ENCODE measurements at places on chromosomes 7 and 10.

GRCh38 chr10:49605216-49605938, 4.7 kb upstream of the SLC18A3 start:
- DNase-seq, result no peak

DNA sequence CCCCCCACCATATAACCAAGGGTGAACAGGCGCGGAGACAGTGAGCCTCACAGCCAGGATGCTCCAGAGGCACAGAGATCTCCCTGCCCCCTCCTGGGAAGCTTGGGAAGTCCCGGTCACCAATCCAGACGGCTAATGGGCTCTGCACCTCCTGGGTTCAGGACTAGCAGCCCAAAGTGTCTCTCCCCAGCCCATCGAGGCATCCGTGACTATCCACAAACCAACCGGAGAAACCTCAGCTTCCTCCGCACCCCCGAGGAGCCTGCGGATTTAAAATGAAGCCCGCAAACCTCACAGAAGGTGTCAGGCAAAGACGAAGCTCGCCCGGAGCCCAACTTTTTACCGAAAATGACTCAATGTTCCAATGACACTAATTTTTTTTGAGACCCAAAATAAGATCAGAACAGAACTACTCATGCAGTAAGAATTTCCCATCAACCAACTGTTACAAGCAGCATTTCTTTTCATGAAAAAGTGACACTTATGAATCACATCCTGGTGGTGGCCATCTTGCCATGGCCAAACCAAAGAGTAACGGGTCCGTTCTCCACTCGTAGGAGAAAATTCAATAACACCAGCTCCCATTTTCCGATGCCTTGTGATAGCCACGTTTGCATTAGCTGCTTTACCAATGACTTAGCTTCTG, 6.0 kb downstream of the PDGFA start:
- no peak for DNase-seq

GRCh38 chr7:104162081-104162480, 45.7 kb downstream of the ORC5 start:
- no peak for DNase-seq

DNA sequence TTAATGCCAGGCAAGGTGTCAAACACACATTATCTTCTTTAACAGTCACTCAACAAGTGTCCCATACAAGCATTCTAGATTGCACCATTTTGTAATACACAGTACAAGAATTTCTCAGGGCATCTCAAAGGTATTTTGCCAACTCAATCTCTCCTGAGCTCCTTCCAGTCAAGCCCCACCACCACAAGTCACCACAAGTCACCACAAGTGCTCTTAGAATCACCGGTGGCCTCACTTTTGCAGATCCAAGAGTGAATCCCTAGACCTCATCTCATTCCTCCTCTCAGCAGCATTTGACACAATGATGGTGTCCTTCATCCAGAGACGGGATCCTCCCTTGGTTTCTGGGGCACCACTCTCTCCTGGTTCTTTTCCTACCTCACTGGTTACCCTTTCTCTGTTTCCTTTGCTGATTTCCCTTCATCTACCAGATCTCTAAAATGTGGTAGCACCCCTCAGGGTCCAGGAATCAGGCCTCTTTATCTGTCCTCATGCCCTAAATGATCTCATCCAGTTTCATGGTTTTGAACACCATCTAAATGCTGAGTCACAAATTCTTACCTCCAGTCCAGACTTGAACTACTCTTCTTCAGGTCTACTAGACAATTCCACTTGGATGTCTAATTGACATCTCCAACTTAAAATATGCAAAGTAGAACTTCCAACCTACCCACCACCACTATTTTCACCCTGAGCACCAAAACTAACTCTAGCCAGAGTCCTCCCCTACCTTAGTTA, 26.9 kb downstream of the VPS41 start:
- no peak for DNase-seq

GRCh38 chr7:4641091-4641666, 40.9 kb upstream of the FOXK1 start:
- no peak for DNase-seq

Measured in NCI-H510A (cell line).